Omental fat pad (tissue), 4 donors: ENCODE measurements at places on chromosomes 4 and X.

DNA sequence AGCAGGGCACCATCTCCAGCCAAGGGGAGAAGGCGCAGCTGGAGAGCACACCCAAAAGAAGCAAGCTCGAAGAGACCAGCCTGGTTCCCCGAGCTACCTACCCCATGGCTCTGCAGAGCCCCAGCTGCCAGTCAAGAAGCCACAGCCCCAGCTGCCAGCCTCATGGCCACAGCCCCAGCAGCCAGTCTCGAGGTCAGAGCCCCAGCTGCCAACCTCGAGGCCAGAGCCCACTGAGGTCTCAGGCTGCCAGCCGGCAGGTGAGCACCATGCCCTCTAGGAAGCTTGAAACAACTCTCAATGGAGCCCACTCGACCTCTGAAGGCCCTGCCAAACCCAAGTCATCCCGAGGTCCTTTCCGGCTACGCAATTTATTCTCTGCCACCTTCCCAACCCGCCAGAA lies 27.0 kb upstream of the PRPS1 start:
- no peak for DNase-seq

- no peak for DNase-seq
Observed at GRCh38 chr4:41918278-41918677, 17.0 kb upstream of the TMEM33 start.

DNA sequence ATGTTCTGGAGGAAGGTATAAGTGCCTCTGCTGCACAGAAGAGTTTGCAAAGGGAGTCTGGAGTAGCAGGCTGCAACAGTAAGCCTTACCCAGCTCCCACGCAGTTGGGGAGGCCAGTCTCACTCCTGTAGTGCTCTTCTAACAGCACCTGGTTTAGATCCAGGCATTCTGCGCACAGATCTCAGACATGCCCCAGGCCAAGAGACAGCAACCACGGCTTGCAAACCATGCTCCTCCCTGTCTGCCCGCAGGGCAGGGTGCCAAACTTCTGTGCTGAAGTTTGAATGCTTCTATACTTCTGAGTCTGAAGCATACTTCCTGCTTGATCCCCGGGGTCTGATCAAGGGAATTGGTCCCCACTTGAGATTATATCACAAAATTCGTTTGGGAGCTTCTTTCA lies 106.3 kb downstream of the LINC00632 start:
- DNase-seq, result no peak

- DNase-seq, result no peak
Observed at GRCh38 chr4:120725639-120726580, 196.6 kb downstream of the PRDM5 start.

DNA sequence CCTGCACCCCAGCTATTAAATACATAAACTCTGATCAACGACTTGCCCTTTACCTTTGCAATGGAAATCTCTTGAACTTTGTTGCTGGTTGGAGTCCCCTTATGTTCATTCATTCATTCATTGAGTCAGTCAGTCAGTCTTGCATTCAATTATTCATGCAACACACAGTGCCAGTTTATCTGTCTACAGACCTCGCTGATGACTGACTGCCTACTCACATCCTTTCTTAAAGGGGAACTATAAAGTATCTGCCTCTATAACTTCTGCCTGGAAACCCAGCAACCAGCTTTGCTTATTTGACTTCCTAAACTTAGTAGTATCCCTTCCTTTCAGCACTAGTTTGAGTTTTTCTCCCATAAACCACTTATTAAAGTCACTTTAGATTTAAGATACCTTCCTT lies 620.8 kb upstream of the ADGRL3 start:
- DNase-seq, result no peak

DNA sequence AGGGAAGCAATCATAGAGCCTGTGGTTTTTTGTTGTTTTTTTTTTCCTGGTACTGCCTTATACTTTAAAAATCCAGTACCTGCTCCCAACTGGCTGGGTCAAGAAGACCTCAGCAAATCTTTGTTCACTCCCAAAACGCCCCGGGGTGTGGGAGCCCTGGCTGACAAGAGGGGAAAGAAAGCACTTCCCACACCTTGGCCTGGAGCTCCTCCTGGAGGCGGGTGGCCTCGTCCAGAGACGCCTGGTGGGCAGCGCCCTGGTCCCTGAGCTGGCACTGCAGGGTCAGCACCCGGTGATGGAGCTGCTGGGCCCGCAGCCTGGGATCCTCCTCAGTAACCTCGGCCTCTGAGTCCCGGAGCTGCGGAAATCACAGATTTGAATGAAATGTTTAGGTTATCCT lies 38.2 kb downstream of the C4orf50 start:
- no peak for DNase-seq

- no peak for DNase-seq
Observed at GRCh38 chrX:12868747-12869146, 1.9 kb downstream of the TLR7 start.

- DNase-seq, result no peak
Observed at GRCh38 chr4:6298035-6298434, 28.4 kb downstream of the WFS1 start.

GRCh38 chrX:150163221-150163930 lies 199.7 kb upstream of the MAMLD1 start:
- no peak for DNase-seq

- DNase-seq, result no peak
Observed at GRCh38 chrX:11193035-11193469, 81.9 kb downstream of the HCCS start.

GRCh38 chr4:146407257-146407656 lies 114.5 kb downstream of the SLC10A7 start:
- DNase-seq, result no peak

- no peak for DNase-seq
Observed at GRCh38 chr4:1591107-1591506, 93.0 kb downstream of the FAM53A start.

DNA sequence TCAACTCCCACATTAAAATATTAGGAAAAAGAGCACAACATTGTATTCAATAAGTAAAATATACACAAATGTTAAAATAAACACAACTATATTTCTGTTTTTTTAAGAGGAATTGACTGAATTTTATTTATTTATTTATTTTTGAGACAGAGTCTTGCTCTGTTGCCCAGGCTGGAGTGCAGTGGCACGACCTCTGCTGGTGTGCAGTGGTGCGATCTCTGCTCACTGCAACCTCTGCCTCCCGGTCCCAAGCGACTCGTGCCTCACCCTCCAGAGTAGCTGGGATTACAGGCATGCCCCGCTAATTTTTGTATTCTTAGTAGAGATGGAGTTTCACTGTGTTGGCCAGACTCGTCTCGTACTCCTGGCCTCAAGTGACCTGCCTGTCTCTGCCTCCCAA lies 31.4 kb downstream of the TEX13A start:
- DNase-seq, result no peak

DNA sequence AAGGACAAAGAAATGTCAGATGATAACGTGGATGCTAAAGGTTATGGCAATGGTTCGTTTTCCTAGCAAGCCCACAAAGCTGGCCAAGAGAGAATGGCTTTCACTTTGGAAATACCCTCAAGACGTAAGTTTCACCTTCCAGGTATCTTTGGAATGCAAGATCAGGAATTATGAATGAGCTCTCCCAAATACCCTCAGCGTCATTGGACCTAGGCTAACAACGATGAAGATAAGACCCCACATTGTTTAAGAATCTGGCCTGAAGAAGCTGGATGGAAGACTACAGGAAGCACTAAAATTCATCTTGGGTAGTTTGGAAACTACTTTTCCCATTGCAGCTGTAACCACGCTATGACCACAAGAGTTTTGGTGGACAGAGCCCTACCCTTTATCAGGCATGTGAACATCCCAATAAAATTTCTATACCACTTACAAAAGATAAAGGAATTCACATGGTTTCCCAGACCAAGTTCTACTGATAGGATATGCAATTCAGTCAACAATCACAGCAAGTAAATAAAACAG lies 111.9 kb downstream of the KDR start:
- DNase-seq, result no peak

GRCh38 chr4:79087071-79087470 lies 147.8 kb upstream of the PAQR3 start:
- DNase-seq, result no peak

DNA sequence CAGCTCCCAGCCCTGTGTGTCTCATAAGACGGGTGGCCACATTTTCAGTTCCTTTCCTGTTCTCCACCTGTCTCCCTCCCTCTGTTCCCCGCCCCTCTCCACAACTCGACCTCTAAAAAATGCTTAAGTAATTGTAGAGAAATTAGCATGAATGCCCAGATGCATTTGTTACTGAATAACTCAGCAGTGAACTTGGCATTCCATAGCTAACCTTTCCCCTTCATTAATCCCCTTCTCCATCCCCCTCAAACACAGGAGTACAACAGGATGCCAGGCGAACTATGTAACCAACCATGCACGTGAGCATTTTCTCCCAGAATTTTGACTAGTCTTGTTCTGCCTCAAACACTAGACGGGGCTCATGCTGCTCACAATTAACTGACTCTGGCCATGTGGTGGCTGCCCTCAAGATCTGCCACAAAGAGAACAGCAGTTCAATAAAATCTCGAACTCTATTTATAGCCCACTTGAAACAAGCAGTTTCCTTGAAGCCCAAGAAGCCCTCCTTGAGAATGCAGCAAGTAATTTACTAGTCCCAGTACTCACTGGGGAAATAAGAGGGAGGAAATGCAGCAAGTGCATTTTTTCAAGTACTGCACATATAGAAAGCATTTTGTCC lies 351.2 kb downstream of the ARHGAP24 start:
- DNase-seq, result no peak

DNA sequence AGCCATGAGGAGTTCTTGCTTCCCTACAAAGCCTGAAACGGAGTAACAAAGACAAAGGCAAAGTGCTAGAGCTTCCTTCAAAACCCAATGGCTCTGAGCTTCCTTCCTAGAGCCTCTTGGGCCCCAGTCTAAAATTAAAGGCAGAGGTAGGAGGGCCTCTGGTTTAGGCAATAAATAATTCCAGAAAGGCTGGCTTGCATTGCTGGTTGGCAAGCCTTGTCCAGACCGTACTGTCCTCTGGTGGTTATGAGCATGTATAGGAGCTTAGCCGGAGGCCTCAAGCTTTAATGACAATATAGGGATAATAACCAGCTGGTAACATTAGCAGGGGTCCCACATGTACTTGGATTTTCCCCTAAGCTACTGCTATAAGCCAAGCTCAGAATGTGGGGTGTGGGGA lies 237.3 kb downstream of the AR start:
- DNase-seq, result no peak

- no peak for DNase-seq
Observed at GRCh38 chr4:81914623-81915022, 442.9 kb upstream of the RASGEF1B start.

DNA sequence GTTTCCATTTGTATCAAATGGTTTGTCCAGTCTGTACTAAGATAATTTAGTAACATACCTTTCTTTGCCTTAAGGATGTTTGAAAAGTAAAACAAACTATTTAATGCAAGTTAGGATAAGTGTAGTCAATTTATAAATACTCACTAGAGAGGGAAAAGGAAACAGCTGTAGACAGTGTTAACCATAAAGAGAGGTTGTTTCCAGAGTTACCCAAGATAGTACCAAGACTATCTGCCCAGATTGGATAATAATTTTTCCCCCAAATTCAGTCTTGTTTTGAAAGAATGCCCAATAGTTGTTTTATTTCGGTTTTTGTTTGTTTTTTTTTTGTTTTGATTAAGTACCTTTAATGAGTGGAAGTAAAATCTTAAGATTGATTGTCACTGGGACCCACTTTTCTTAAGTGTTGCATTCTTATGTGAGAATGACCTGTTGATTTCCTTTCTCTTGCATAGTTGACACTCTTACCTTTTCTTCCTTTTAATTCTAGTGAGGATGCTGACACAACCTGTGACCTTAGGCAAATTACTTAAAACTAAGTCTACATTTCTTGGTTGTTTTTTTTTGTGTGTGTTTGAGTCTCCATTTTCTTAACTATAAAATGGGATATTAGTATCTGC lies 12.8 kb downstream of the AFF1 start:
- DNase-seq, result no peak

DNA sequence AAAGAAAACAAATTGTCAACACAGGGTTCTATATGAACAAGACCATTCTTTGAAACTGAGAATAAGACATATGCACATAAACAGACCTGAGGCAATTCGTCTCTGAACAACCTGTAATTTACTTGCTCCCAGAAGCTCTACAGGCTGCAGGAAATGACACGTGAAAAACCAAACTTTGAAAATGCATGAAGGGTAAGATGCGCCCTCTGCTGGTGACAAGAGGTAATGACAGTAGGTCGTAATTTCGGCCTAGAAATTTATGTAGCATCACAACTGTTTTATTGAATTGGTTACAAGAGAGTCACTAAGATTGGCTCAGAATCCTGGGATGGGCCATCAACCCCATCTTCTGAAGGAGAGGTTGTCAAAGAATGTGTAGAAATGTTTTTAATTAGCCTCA lies 276.5 kb downstream of the PPP4R3C start:
- DNase-seq, result no peak

DNA sequence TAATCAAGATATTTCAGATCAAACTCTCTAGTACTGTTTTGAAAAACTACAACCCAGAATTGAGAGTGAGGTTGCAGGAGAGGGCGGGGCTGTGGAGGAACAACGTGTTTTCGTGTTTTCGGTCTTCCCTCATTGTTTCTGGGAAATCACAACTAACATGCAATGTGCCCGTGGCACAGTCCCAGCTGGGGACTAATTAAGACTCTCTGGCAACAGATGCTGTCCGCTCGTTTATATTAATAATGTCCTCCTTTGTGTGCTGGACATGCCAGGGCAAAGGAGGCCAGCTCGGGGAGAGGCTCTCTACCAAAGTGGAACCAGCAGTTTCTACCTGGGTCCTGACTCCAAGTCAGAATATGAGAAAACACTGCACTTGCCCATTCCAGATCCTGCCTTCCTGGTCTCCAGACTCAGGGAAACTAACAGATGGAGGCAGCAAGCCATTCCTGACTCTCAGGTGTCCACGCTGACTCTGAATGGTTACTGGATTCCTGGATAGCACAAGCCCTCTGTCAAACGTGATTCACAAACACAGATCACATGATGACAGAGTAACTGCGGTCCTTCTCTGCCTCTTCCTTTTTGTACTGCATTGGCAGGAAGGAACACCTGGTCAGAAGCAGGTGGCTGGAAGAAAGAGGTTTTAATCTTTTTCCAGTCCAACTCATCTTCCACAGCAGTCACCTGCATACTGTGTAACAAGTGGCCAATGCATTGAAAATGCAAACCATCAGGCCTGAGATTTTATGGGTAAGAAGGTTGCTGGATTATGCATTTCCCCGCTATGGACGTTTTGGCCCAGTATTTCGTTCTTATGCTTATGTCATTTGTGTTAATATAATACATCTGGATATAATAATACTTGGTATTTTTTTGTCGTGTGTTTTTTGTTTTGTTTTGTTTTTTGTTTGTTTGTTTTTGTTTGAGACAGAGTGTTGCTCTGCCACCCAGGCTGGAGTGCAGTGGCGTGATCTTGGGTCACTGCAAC lies 65.0 kb downstream of the COQ2 start:
- no peak for DNase-seq

DNA sequence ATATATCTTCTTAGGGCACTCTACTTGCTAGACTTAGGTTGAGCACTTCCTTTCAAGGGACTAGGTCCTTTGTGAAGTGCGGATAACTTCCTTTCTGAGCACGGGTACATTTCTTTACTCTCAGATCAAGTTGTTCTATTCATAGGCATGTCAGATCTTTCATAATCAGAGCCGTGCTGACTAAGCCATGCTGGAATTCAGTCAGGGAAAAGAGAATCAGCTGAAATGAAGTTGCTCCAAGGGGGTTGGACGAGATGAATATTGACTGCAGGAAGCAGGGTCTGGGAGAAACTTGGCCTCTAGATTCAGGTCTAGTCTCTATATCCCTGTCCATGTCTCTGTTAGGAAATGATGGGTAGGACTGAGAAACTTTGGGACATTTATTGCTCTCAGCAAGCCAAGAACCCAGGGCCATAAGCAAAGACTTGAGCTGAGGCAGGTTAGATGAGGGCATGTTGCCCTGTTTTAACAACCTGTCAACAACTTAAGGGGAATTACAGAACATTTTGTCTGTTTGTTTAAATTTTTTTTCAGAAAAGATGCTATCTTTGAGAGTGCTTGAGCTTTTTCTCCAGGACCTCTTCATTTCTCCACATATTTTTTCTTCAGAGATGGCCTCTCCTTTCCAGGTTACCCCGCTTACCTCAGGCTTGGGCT lies 28.3 kb downstream of the AREG start:
- no peak for DNase-seq
